WTC11 (cell line): ENCODE measurements at places on chromosomes 1 and 21.

GRCh38 chr21:25913479-25913878 lies 178.7 kb downstream of the GABPA start:
- DNase-seq: no peak
- H3K4me1 ChIP-seq: peaks cover 46% of the 10 kb centered on the region
- no peak overlapping the region for H3K4me3 ChIP-seq
- H3K27me3 ChIP-seq: no peaks in the 10 kb centered on the region
- H3K27ac ChIP-seq: peak overlapping the region; percentile 10; the same call in 1 of the 2 replicates

GRCh38 chr1:91570120-91570448 lies 69.4 kb downstream of the CDC7 start:
- no peaks in the 10 kb centered on the region for H3K27me3 ChIP-seq
- peaks cover 7% of the 10 kb centered on the region for H3K4me1 ChIP-seq
- no peaks in the 10 kb centered on the region for H3K36me3 ChIP-seq
- H3K27ac ChIP-seq: no peak overlapping the region

DNA sequence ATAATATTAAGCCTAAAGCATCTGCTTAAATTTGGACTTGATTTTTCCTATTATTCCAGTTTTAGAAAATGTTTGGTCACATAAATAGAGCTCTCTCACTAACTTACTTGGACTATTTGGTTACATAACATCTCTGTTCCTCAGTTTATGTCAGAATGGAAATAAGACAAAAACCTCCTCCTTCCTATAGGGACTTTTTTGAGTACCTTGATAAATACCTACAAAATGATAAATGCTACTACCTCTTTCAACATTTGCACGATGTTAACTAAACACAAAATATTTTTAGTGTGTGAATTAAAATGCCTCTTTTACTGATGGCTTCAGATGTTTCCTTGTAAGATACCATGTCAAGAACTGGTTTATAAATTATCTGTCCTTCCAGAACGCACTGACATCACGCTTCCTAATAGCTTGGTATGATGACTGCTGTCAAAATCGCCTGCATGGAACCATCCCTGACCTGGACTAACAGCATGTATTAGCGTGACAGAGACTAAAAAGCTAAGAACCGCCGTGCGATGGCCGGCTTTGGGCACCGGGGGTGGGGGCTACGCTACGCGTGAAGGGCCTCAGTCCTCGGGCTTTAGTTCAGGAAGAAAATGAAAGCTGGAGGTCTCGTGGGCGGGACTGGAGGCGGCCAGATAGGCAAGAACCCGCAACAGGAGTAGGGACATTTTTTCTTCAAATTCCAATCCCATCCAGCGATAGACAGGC lies 133.2 kb upstream of the BARHL2 start:
- peak overlapping the region; percentile 79 for H3K4me3 ChIP-seq
- H3K27ac ChIP-seq: no peak overlapping the region
- peak; percentile 38 for DNase-seq
- peaks cover 19% of the 10 kb centered on the region for H3K4me1 ChIP-seq

DNA sequence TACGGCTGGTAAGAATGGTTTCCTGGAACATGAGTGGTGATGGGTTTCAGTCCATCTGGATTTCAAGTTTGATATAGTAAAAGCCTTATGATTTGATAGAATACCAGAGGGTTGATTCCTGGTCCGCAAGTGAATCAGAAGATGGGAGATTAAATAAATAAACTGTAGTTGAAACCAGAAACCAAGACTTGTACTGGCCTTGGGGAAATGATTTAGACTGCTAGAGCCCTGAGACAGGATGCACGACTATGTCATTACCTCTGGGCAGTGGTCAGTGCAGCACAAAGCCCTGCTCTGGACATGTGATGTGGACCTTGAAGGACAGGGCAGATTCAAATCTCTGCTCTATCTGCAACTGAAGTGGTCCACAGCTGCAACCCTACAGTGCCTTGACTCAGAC lies 15.6 kb upstream of the FMOD start:
- H3K4me1 ChIP-seq: peaks cover 3% of the 10 kb centered on the region; the same call in 1 of the 2 replicates
- no peak overlapping the region for H3K4me3 ChIP-seq
- peaks cover 9% of the 10 kb centered on the region for H3K27me3 ChIP-seq

GRCh38 chr1:237681210-237681609 lies 209.5 kb downstream of the ZP4 start:
- H3K36me3 ChIP-seq: no peaks in the 10 kb centered on the region
- no peak overlapping the region for H3K27ac ChIP-seq
- DNase-seq: no peak
- H3K4me1 ChIP-seq: peaks cover 17% of the 10 kb centered on the region
- no peaks in the 10 kb centered on the region; the same call in 1 of the 2 replicates for H3K27me3 ChIP-seq

GRCh38 chr1:12665511-12665910 lies 21.6 kb downstream of the AADACL4 start:
- H3K4me3 ChIP-seq: no peak overlapping the region
- peaks cover 4% of the 10 kb centered on the region for H3K4me1 ChIP-seq
- peaks cover 4% of the 10 kb centered on the region; the same call in 1 of the 2 replicates for H3K27me3 ChIP-seq
- H3K36me3 ChIP-seq: peaks cover 11% of the 10 kb centered on the region

DNA sequence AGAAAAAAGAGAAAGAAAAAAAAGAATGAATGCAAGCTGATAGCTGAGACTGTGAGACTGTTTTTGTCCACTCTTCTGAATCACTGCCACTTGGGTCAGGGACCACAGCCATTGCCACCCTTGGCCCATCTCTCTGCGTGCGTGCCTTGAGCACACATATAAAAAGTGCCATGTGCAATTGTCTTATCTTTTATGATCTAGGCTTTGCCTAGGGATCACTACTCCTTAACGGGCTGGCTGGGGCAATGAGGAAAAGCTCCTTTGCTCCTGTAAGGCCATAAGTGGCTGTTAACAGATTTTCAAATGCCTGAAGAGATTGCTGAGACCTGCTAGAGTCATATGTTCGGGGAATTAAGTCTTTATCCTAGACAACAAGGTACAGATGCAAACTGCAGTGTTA lies 8.2 kb downstream of the SPATA46 start:
- no peak overlapping the region; the same call in 1 of the 2 replicates for H3K27ac ChIP-seq
- no peaks in the 10 kb centered on the region for H3K4me1 ChIP-seq
- no peaks in the 10 kb centered on the region for H3K27me3 ChIP-seq
- H3K36me3 ChIP-seq: peaks cover 2% of the 10 kb centered on the region; the same call in 1 of the 2 replicates
- no peak for DNase-seq
- no peak overlapping the region for H3K4me3 ChIP-seq

DNA sequence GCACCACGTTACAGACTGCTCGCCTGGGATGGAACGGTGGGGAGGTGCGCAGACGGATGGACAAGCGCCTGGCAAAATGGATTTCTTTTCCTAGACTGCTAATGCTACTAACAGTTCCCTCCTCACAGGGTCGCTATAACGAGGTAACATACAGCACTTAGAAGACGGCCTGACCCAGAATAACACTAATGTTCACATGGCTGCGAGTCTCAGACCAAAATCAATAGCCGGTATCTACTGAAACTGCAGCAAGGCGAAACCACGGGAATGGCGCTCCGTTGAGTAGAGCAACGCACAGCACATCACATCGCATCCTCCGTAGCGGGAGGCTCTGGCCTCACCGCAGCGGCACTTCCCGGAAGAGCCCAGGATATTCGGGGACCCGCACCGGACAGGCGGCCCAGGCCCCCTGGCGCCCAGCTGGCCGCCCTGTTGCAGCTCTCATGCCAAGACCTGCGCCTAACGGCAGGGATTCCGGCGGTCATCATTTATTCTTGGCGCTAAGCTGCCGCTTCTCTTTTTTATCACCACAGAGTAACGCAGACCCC lies 46.6 kb downstream of the VPS26C start:
- peak; percentile 24 for DNase-seq
- H3K27me3 ChIP-seq: peaks cover 32% of the 10 kb centered on the region
- peaks cover 42% of the 10 kb centered on the region for H3K36me3 ChIP-seq

GRCh38 chr1:147798731-147799130 lies 38.3 kb upstream of the GJA5 start:
- H3K27me3 ChIP-seq: no peaks in the 10 kb centered on the region
- H3K27ac ChIP-seq: no peak overlapping the region
- H3K4me3 ChIP-seq: no peak overlapping the region
- no peak for DNase-seq

DNA sequence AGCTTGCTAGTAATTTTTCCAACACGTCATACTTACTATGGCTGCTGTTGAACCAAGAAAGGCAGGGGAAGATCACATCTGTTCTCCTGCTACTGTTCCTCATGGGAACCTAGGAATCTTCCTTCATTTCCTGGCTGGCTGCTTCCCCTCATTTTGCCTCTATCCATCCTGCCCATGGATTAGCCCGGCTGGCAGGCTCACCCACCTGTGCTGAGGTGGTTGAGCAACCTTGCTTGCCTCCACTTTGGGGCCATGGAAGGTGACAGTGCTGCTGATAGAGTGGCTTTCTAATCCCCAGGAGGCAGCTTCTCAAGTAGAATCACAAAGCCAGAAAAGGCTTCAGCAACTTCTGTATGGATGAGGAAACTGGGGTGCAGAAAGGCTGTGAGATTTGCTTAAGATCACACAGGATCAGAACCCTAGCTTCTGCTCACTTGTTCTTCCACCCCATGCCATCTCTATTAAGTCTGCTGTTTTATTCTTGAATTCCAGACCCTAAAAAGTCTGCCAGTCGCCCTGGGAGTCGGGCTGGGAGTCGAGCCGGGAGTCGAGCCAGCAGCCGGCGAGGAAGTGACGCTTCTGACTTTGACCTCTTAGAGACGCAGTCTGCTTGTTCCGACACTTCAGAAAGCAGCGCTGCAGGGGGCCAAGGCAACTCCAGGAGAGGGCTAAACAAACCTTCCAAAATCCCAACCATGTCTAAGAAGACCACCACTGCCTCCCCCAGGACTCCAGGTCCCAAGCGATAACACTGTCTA lies 6.2 kb upstream of the BMP8A start:
- peaks cover 16% of the 10 kb centered on the region for H3K27me3 ChIP-seq
- no peak overlapping the region for H3K27ac ChIP-seq
- peaks cover 57% of the 10 kb centered on the region for H3K36me3 ChIP-seq
- peaks cover under 1% of the 10 kb centered on the region; the same call in 1 of the 2 replicates for H3K4me1 ChIP-seq

- DNase-seq: no peak
- no peak overlapping the region for H3K4me3 ChIP-seq
- H3K4me1 ChIP-seq: no peaks in the 10 kb centered on the region
- peaks cover 7% of the 10 kb centered on the region for H3K36me3 ChIP-seq
- no peaks in the 10 kb centered on the region for H3K27me3 ChIP-seq
These were observed 13.8 kb upstream of the SPRR5 start for GRCh38 chr1:152933196-152933595.

DNA sequence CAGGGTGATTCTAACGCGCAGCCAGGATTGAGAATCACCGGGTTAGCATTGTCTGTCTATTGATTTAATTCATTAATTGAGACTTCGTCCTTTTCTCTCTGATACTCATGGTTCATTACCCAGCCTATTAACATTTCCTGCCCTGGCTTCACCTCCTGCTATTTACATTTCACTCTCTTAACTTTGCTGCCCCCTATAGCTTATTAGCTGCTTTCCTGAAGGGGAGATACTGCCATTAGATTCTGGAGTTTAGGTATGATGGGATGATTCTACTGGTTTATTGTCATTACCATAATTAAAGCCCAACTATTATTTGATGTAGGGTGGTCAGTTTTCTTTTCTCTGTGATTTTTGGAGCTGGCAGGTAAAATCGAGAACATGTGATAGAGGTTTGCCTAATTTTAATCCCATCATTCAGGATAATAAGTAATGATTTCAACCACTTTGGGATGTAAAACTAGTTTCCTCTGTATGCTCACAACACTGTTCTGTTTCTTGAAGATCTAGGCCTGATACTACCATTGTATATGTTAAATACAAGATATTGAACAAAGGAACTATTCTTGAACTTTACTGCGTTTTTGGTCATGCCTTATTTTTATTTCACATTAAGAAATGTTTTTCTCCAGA lies 6.4 kb downstream of the PPP2R5A start:
- DNase-seq: no peak
- H3K4me1 ChIP-seq: peaks cover 75% of the 10 kb centered on the region
- no peaks in the 10 kb centered on the region for H3K27me3 ChIP-seq
- peak overlapping the region; percentile 83 for H3K27ac ChIP-seq
- H3K36me3 ChIP-seq: no peaks in the 10 kb centered on the region

DNA sequence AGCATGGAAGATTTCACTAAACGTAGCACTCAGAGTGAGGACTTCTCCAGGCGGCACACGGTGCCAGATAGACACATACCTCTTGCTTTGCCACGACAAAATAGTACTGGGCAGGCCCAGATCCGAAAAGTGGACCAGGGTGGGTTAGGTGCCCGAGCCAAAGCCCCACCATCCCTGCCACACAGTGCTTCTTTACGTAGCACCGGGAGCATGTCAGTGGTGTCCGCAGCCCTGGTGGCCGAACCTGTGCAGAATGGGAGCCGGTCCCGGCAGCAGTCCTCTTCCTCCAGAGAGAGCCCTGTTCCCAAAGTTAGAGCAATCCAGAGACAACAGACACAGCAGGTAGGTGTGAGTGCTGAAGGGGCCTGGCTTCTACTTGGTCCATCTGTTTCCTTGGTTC lies 38.6 kb downstream of the CLEC20A start:
- no peaks in the 10 kb centered on the region for H3K27me3 ChIP-seq
- no peak overlapping the region for H3K4me3 ChIP-seq
- H3K27ac ChIP-seq: no peak overlapping the region
- peaks cover 10% of the 10 kb centered on the region for H3K4me1 ChIP-seq
- DNase-seq: no peak

DNA sequence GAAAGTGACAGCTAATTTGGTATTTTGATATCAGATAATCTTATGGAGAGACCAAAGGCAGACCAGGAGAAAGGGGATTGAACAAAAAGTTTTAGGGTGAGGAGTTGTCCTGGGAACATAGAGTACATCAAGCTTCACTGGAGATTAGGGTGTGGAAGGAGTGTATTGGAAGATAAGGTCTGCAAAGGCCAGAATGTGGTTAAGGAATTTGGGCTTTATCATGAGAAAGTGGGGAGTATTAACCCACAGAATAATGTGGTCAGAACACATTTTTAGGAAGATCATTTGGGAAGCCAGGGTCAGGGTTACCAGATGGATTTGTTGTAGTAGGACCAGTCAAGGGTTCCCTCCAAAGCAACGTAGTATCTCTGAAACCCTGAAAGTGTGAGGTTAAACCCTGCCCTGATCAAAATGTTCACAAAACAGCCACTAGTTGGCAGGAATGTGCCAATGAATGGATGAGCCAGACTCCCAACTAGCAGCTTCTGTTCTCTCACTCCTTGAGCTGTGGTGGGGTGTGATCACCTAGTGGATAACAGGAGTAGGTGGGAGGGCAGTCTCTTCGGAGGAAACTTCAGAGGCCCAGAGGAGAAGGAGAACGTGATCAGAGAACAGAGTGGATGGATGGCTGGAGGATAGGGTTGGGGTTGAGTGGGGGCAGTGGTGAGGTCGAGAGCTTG lies 35.8 kb downstream of the SLC2A1 start:
- H3K4me1 ChIP-seq: peaks cover 41% of the 10 kb centered on the region
- H3K36me3 ChIP-seq: peaks cover 25% of the 10 kb centered on the region
- H3K4me3 ChIP-seq: peak overlapping the region; percentile 59
- no peaks in the 10 kb centered on the region for H3K27me3 ChIP-seq
- peak; percentile 62 for DNase-seq
- peak overlapping the region; percentile 69 for H3K27ac ChIP-seq

GRCh38 chr1:167064621-167065020 lies 25.6 kb downstream of the GPA33 start:
- no peaks in the 10 kb centered on the region; the same call in 1 of the 2 replicates for H3K27me3 ChIP-seq
- H3K27ac ChIP-seq: no peak overlapping the region
- no peaks in the 10 kb centered on the region for H3K36me3 ChIP-seq
- DNase-seq: no peak
